ENCODE measurements at places on chromosomes 7 and 10.

- DNase-seq = no peak
Observed at GRCh38 chr10:30538086-30538485, 91.5 kb downstream of the LYZL2 start.

DNA sequence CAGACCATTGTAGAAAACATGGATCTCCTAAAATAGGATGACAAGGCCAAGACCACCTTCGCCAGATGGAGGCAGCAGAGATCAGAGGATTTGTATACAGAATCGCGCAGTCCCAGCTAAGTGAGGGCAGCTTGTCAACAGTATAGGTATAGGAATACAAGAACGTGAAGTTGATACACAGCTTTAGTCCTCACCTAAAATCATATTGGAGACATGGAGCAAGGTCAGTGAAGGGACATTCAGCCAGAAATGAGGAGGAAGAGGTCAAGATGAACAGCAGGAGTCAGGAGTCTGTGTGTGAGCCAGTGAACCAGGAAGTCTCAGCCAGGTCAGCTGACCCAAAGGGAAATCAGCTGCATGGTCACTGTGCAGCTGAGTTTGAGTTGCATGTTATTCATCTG lies 263.4 kb upstream of the PRKCQ start:
- DNase-seq = no peak

DNA sequence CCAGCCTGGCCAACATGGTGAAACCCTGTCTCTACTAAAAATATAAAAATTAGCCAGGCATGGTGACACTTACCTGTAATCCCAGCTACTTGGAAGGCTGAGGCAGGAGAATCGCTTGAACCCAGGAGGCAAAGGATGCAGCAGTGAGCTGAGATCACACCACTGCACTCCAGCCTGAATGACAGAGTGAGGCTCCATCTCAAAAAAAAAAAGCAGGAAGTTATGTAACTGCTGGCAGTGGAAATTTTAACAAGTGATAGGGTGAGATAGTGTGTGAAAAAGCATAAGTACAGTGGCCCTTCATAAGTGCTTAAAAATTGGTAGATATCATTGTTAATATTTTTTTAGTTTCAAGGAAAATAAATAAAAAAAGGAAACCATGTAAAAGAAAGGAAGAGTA lies 12.3 kb downstream of the AKR1C3 start:
- no peak for DNase-seq

DNA sequence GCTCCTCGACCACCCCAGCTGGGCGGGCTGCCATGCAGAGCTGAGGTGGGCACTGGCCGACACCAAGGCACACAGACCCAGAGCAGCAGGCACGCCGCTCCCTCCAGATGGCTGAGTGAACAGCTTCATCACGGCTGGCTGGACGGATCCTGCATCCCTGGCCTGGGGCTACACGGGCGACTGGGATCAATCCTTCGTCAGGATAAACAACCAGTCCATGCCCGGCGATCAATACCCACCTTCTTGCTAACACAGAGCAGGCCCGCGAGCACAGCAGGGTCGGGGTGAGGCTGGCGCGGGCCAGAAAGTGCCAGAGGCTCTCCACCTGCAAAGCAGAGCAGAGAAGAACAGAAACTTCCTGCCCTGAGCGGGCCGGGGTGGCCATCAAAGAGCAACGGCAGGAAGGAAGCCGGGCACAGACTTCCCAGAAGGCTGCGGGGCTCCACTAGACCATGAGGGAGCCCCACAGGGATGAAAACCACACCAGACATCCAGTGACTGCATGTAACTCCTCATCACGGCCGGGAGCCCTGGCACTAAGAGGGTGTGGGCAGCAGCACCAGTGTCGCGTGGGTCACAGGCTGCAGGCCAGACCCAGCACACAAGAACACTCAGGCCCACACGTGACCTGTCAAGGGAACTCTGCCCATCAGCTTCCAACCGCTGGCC lies 166.4 kb downstream of the MAD1L1 start:
- no peak for DNase-seq

GRCh38 chr7:143510854-143511592 lies 33.4 kb downstream of the TAS2R41 start:
- DNase-seq = no peak

DNA sequence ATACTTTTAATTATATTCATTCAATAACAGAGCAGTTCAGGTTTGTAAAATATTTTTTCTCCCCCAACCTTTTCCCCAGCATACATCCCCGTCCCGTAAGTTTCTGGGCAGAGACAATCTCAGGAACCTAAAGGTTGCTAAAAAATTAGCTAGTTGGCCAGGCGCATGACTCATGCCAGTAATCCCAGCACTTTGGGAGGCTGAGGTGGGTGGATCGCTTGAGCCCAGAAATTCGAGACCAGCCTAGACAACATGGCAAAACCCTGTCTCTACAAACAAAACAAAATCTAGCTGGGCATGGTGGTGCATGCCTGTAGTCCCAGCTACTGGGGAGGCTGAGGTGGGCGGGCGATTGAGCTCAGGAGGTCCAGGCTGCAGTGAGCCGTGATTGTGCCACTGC lies 40.2 kb downstream of the TCF7L2 start:
- DNase-seq = no peak

DNA sequence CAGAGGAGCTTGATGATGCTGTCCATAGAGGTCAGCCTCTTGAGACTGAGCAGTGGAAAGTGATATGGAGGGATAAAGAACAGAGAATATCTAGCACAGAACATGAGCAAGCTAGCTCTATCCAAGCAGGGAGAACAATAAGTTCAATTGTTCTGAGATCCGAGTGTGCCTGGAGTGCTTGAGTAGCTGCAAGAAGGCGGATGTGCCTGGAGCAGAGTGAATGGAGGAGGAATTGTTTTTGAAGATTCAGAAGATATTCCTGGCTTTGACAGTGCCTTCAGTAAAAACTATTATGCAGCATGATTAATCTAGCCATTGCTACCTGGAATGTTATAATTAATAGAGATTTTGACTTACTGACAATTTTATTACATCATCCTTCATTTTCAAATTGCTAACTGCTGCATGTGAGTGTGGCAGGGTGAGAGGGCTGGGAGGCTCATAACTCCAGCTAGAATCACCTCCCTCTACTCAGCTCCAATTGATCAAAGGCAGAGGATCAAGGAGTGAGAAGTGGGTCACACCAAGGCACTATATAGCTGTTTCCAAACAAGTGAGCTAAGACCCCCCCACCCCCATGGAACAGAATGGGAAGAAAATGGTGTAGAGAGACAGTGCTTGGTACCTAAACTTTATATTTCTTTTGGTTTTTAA lies 302.8 kb downstream of the ADRA2A start:
- DNase-seq = no peak

DNA sequence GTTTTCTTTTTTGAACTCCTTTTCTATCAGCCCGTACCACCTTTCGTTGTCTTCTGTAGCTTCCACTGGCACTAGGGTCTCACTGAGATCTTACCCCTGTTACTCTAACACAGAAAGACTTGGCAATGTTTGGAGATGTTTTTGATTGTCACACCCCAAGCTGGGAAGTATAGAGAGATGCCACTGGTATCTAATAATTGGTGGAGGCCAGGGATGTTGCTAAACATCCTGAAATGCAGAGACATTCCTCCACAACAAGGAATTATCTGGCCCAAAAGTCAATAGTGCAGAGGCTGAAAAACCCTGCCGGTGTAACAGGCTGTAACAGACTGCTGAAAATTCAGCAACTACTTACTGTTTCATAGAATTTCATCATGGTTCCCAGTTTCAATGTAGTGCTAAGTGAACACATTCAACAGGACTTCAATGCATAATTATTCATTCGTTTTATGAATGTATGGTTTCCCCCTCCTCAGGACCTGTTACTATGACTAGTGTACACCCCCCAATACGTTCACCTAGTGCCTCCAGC lies 115.9 kb downstream of the TRIM24 start:
- DNase-seq = no peak

GRCh38 chr10:101619983-101620382 lies 31.9 kb downstream of the DPCD start:
- no peak for DNase-seq

- no peak for DNase-seq
Observed at GRCh38 chr7:45177801-45178200, 20.2 kb downstream of the RAMP3 start.

- DNase-seq = no peak
Observed at GRCh38 chr10:103265717-103266329, 11.1 kb upstream of the INA start.

DNA sequence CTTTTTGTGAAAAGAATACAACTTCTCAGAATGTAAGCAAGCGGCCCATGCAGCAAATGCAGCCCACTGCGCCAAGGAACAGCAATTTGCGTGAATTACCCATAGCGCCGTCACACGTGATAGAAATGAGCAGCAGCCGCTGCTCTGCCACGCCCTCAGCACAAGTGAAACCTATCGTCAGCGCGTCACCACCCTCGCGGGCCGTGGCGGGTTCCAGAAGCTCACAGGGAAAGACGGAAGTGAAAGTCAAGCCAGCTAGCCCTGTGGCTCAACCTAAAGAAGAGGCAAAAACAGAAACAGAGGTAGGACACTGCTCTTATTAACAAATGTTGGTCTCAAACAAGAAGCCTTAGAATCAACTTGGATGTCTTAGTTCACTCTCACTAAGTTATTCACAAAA lies 70.5 kb downstream of the SHH start:
- DNase-seq = no peak

DNA sequence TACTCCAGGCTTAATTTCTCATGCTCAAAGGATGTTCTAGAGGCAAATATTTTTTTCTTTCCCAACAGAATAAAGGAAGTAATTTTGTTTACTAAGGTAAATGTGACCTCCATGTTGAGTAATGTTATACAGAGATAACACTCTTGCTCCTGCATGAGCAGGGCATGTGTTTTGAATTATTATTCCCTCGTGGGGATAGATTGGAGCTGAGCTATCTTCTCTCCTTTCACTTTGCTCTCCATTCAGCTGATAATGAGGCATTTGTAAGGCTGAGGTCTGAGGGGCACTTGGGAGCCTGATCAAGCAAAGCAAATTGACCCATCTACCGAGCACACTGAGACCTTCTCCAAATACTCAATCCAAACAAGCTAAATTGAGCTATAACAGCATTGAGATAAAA lies 50.7 kb upstream of the GHITM start:
- DNase-seq = no peak

DNA sequence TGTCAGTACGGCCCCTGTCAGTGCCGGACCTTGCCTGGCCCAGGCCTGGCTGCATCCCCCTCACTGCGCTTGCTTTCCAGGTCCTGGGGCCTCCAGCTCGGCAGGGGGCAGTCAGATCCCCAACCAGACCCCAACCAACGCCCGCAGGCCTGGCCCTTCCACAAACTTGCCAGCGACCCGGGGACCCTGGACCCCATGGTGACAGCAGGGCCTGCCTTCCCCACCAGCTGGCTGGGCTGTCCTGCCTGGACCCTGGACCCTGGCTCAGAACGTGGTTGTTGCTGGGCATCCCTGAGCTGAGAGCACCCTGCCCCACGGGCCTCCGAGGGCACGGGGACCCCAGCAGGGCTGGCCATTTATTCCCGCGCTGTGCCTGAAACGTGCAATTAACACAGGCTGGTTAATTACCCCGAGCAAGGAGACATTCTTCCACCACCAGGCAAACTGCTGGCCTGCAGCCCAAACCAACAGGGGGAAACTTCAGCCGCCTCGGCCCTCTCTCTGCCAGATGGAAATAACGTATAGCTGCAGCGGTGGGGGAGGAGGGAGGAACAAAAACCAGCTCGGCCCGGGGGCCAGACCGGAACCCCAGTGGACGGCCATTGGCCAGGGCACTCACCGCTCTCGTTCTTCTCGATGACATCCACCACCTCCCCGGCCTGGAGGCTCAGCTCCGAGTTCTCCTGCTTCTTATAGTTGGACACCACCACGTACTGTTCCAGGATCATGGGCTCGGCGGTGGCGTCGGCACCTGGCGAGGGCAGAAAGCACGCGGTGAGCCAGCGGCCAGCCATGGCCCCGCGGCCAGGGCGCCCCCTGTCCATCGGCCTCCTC lies 167.1 kb downstream of the NEURL1 start:
- no peak for DNase-seq

- no peak for DNase-seq
Observed at GRCh38 chr10:132281915-132282666, 25.7 kb downstream of the STK32C start.

GRCh38 chr7:105249216-105249615 lies 139.5 kb downstream of the SRPK2 start:
- DNase-seq = no peak

GRCh38 chr7:100090527-100091410 lies 2.0 kb downstream of the COPS6 start:
- no peak for DNase-seq

- DNase-seq = no peak
Observed at GRCh38 chr10:120630266-120630665, 173.2 kb downstream of the PLPP4 start.

DNA sequence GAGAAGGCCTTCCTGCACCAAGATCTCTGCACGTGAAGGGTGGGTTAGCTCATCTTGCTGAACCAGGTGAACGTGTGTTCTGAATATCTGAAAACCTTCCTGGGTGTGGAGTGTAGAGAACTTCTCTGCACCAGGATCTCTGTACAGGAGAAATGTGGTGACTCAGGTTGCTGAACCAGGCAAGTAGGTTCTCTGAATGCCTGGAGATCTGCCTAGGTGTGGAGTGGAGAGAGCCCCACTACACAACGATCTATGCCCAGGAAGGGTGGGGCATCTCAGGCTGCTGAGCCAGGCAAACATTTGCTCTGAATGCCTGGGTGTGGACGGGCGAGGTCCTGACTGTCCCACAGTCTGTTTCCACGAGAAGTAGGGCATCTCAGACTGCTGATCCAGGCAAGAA lies 1002.3 kb upstream of the KCND2 start:
- no peak for DNase-seq

DNA sequence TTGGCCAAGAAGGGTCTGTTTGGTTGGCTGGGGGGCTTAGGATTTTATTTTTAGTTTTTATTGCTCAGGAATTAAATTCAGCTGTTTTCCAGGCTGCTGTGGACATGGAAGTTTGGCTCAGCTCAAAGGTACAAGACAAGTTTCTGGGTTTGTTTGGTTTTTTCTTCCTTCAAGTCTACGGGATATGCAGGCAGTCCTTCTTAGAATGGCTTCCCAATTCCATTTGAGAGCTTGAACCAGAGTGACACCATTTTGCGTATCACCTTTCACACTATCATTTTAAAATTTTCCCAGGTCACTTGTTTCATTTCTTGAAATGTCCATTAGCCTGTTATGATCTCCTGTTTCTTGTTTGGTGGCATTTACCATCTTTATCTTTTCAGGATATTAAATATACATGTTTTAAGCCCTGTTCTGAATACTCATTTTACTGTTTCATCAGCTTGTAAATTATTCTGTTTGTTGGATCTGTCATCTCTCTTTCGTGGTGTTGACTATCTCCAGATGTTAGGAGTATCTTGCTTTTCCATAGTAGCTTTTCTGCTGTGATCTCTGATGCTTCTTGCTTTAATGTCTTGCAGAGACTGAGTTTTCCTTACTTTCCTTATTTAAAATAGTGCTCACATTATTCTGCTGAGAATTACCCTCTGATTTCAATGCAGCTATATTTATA lies 9.4 kb upstream of the TMEM168 start:
- no peak for DNase-seq

GRCh38 chr10:12351447-12351846 lies 2.1 kb downstream of the CAMK1D start:
- DNase-seq = no peak

All from stimulated activated CD8-positive, alpha-beta memory T cell treated with anti-CD3 and anti-CD28 coated beads, Interleukin-4, amount 100 ng/mL, for 1 hour (primary cell).